ENCODE measurements at places on chromosomes 12 and 14.
A peak's percentile ranks its signal among the peaks of the same experiment; 100 is the strongest.

DNA sequence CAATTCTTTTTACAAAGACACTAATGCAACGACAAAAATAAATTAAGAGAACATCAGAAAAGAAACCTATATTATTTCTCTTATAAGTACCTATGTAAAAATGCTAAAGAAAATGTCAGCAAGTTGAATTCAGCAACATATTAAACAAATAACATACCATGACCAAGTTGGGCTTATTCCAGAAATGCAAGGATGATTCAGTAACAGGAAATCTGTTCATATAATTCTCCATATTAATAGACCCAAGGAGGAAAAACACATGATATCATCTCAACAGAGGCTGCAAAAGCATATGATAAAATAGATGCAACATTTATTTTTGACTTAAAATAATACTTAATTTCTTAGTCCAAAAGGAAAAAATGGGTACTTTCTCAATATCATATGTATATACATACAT is 25.1 kb upstream of the GPHB5 start:
- no peak for DNase-seq

- no peak for DNase-seq
Observed at GRCh38 chr12:29278673-29279420, 102.1 kb downstream of the ERGIC2 start.

- no peak for DNase-seq
Observed at GRCh38 chr12:22800332-22800731, 175.4 kb downstream of the ETNK1 start.

GRCh38 chr14:99737451-99737951 is 53.4 kb downstream of the CYP46A1 start:
- no peak for DNase-seq

GRCh38 chr12:75550401-75551240 is 39.2 kb upstream of the KRR1 start:
- no peak for DNase-seq

DNA sequence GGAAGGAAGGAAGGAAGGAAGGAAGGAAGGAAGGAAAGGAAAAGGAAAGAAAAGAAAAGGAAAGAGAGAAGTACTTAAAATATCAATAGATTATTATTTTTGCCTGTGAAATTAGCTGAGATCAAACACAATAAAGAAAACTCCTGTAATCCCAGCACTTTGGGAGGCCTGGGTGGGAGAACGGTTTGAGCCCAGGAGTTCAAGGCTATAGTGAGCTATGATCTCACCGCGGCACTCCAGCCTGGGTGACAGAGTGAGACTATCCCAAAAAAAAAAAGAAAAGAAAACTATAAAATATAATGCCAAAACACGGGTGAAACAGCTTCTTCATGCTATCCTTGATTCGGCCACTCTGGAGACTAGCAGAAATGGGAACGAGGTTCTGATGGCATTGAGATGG is 26.2 kb upstream of the CKAP4 start:
- DNase-seq: no peak

GRCh38 chr12:107429006-107429705 is 256.4 kb upstream of the PWP1 start:
- no peak for DNase-seq

- DNase-seq: no peak
Observed at GRCh38 chr12:63846238-63846967, 1.9 kb downstream of the SRGAP1 start.

GRCh38 chr12:94458877-94459727 is 565 bp downstream of the CEP83 start:
- no peak for DNase-seq

DNA sequence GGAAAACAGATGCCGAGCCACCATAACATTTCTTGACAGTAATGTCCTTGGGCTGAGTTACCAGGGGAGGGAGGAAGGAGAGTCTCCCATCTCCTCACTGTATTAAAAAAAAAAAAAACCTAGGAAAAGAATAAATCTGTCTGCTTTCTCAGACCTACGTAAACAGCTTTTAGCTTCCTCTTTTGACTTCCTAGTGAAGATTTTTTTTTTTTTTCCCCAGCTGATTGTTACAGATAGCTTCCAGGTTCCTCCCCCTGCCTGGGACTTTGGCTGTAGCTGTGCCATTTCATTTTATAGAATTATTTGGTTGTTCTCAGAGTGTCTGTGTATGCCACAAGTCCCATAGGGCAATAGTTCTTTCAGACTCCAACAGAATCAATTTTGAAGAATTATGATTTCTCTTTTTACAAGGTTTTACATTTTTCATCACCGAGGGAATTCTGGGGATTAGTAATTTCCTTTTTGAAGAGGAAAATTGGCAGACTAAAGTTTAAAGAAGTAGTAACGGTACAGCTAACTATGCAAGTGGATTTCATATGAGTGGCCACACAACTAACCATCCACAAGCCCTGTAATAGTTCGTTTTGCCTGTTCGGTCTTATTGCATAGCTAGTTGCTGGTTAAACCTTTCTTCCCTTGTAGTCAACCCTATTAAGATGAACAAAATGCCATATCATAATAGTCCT is 23.1 kb upstream of the GNS start:
- no peak for DNase-seq

DNA sequence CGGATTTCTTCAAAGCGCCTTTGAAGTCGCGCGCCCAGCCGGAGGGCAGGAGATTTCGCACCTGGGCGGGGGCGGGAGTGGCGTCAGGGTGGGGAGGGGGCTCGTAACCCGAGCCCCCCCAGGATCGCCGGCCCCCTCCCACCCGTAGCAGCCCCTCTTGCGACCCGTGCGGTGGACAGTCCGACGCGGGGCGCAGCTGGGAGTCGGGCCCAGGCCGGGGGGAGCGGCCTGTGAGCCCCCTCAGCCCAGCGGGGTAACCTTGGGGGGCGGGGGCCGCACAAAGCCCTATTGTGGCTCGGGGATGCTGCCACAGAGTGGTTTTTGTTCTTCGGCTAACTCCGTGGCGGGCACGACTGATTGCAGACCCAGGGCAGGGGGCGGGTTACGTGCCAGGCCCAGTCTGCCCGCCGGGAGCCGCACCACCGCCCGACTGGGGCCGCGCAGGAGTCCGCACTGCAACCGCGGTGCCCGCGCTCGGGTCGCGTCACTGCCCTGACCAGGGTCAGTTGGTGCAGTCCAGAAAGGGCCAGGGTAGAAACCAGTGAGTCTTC is 4.2 kb upstream of the AAAS start:
- DNase-seq: peak; percentile 15

DNA sequence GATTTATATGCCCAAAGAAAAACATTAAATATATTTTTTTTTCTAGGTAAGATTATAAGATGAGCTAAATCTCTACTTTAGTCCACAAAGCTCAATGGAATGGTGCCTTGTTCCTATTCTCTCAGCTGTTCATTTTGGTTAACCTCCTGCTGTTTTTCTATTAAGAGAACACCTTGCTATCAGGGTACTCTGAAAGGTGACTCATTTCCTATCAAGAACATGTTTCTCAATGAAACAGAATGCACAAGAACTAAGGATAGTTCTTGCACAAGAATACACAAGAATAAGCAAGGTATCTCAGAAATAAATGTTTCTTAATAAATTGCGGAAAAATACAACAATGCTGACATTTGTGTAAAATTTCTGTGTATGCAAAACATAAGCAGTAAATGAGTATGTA is 14.1 kb downstream of the ABCD2 start:
- no peak for DNase-seq

DNA sequence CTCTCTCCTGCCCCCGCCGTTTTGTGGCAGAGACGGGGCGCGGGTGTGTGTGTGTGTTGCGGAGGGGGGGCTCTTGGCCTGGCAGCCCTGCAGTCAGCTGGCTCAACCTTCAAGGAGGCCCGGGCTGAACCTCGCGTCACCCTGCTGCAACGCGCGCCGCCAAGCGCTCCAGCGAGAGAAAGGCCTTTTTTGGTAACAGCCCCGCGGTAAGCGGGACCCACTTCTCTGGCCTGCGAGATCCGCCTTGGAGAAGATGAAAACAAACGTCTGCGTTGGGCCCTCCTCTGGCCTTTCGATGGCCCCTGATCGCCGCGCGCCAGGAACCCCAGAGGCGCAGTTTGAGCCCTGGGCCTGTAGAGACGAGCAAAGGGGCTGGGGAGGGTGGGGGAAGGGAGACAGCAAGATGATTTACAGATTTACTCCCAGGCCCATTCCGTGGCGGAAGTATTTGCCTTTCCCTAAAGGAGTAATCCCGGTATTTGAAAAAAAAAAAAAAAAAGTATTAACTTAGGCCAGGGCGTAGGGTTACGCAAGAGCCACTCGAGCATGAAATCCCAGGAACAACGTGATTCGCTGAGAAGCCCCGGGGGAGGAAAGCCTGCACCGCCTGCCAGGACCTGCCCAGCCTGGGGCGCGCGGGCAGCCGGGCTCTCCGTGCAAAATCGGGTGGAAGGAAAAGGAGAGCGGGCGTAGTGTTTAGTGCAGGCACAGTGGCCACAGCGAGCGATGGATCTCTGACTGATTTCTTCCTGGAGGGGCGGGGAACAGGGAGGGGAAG is 4.5 kb upstream of the IRF2BPL start:
- peak; percentile 76 for DNase-seq

DNA sequence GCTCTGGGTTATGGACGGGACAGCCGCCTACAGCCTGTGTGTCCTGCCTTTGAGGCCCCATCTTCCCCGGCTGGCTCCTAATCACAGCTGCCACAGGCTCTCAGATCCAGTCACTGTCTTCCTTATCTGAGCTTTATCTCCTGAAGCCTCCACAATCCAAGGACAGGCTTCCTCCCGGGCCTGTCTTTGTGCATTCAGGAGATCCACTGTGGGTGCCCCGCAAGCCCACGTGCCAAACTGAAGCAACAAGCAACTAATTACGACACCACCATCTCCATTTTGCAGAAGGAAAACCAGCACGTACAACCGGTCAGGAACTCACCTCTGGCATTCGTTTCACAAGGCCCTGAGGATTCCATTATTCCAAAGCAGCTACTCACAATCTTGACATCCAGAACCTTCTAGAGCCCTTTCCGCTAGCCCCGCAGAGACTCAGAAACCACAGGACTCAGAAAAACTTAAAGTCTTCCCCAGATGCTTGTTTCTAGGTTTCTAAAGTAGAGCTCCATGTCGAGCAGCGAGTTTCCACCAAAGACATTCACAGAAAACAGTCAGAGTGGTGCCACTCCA is 14.0 kb downstream of the SYNE3 start:
- DNase-seq: no peak

DNA sequence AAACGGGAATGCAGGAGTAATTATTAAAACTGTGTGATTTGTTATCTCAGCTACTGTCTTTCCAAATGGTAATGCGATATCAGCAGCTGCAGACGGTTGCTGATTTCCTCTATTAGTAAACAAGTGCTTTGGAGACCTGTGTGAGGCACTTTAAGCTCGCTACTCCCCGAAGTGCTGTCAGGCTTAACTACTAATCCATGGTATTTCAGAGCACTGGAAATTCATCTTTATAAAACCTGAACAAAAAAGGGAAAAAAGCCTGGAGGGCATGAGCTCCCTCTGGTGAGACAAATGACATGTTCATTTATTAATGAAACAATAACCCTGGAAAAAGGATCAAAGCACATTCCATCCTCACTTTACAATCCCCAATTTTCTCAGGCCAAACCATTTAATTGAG is 143.6 kb upstream of the OTX2 start:
- DNase-seq: no peak

- DNase-seq: no peak
Observed at GRCh38 chr14:101726954-101727302, 34.6 kb upstream of the PPP2R5C start.

DNA sequence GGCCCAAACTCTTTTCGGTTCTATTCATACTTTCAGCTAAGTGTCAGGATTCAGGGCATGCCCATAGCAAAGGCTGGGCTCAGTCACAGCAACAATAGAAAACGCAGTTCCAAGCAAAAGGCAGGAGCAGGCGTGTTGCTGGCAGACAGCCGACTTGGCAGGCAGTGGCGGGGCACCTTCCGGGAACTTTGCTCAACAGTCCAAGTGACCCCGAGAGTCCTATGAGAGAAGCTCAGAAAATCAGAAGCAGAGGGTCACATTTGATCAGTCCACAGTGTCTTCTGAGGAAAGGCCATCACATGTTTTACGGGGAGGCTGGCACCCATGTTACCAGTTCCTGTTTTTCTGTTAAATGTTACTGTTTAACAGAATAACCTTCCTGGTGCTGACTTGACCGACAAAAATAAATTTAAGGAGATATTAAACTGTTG is 115.0 kb downstream of the DACT1 start:
- DNase-seq: no peak

GRCh38 chr14:59130462-59130861 is 58.0 kb upstream of the DAAM1 start:
- no peak for DNase-seq

DNA sequence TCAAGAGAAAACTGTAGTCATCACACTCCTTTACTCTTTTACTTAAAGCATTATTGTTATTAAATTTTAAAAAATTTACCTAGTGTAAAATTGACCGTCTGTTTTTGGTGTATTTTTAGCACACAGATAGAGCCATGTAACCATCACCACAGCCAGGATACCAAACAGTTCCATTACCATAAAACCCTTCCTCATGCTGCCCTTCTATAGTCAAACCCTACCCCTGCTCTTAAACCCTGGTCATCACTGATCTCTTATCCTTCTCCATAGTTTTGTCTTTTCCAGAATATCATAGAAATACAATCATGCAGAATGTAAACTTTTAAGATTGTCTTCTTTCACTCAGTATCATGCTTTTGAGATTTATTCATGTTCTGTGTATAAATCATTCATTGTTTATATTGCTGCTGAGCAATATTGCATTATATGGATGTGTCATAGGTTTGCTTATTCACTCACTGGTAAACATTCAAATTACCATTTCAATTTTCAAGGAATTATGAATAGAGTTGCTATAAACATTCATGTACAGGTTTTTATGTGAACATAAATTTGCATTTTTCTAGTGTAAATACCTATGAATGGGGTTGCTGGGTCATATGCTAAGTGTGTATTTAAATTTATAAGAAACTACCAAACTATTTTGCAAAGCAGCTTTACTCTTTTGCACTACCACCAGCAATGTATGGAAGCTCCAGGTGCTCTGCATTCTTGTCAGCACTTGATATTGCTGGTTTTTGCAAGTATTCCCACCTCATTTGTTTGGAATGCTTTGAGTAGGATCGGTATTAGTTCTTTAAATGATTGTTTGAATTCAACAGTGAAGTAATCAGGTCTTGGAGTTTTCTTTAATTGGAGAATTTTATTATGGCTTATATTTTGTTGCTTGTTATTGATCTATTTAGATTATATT is 125.5 kb downstream of the LMNTD1 start:
- DNase-seq: no peak

- no peak for DNase-seq
Observed at GRCh38 chr12:3672113-3672509, 80.8 kb downstream of the CRACR2A start.

DNA sequence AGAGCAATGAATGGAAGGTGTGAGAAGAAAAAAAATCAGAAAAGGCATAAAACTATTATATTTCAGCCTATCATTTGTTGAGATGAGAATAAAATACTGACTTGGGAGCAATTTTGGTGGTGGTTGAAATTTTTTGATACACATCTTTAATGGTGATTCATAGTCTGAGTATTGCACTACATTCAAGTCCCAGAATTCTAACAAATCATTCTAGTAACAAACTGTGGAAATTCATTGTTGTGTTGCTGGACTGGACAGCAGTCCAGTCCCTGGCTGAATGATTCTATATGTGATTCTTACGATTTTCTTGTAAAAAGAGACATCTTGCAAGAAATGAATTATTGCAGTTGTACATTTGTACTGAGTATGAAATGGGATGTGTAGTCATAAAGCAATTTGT is 268.6 kb downstream of the TRHDE start:
- no peak for DNase-seq
